Vagina (tissue), 2 donors: ENCODE measurements at places on chromosomes 11 and 22. TPM values are rescaled to one million over a fixed set of nuclear protein-coding genes. Genes with fewer than 3 reads are reported as not detected.

SUSD2 gene
- total RNA-seq = 9.1 TPM

MUC15 gene
- 8.3 TPM for total RNA-seq

LTO1 gene
- total RNA-seq = 15.7 TPM

DAGLA gene
- total RNA-seq = 1.5 TPM

NELL1 gene
- total RNA-seq = 0.49 TPM

ACRV1 gene
- total RNA-seq = not detected

OR52N4 gene
- total RNA-seq = not detected

TSPAN18 gene
- 12.8 TPM for total RNA-seq

SYCE3 gene
- total RNA-seq = not detected

GPR83 gene
- total RNA-seq = not detected

RIC3 gene
- total RNA-seq = 17.7 TPM

IGLL5 gene
- 1.7 TPM for total RNA-seq

DERL3 gene
- 0.25 TPM for total RNA-seq

SLC22A6 gene
- not detected for total RNA-seq

CASP5 gene
- not detected for total RNA-seq
